Thoracic aorta (tissue), 2 donors: ENCODE measurements at places on chromosomes 7 and 10. TPM values are rescaled to one million over a fixed set of nuclear protein-coding genes. Genes with fewer than 3 reads are reported as not detected.

The FAM25G gene
- not detected for total RNA-seq

The FZD8 gene
- 12.4 TPM for total RNA-seq

The CYP26C1 gene
- total RNA-seq, result not detected

The GBX1 gene
- not detected for total RNA-seq

The STRIP2 gene
- total RNA-seq, result 1.1 TPM
